SK-N-SH (cell line): ENCODE measurements at places on chromosomes 3 and 15.

- DNase-seq: peak; percentile 36
Measured at GRCh38 chr3:58899159-58899952, 150.5 kb downstream of the CFAP20DC start.

GRCh38 chr15:62821384-62822131 is 221.0 kb upstream of the TPM1 start:
- no peak for DNase-seq

- DNase-seq: peak; percentile 56
Measured at GRCh38 chr15:44738340-44738984, 2.1 kb downstream of the TRIM69 start.

GRCh38 chr3:5384557-5385236 is 197.2 kb downstream of the EDEM1 start:
- no peak for DNase-seq
